ENCODE measurements at places on chromosomes 11 and 22. TPM values are rescaled to one million over a fixed set of nuclear protein-coding genes. Genes with fewer than 3 reads are reported as not detected.

GRCh38 chr11:59415111-59415510, 11.1 kb downstream of the OR5A2 start:
- H3K4me3 ChIP-seq: no peak overlapping the region
- H3K27me3 ChIP-seq: no peaks in the 10 kb centered on the region
- DNase-seq: no peak
- no peaks in the 10 kb centered on the region for H3K4me1 ChIP-seq

DNA sequence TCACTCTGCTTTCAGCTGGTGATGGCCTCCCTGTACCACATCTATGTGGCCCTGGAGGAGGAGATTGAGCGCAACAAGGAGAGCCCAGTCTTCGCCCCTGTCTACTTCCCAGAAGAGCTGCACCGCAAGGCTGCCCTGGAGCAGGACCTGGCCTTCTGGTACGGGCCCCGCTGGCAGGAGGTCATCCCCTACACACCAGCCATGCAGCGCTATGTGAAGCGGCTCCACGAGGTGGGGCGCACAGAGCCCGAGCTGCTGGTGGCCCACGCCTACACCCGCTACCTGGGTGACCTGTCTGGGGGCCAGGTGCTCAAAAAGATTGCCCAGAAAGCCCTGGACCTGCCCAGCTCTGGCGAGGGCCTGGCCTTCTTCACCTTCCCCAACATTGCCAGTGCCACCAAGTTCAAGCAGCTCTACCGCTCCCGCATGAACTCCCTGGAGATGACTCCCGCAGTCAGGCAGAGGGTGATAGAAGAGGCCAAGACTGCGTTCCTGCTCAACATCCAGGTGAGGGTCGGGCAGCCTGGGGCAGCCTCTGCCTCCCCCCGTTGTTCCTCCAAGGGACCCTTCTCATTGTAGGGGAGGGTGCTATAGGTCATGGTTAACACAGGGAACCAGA, 5.9 kb downstream of the HMOX1 start:
- no peak overlapping the region for H3K4me3 ChIP-seq
- 0 out of 2 replicates have a peak, but pooled peaks cover 4% of the 10 kb centered on the region for H3K36me3 ChIP-seq
- H3K4me1 ChIP-seq: no peaks in the 10 kb centered on the region

DNA sequence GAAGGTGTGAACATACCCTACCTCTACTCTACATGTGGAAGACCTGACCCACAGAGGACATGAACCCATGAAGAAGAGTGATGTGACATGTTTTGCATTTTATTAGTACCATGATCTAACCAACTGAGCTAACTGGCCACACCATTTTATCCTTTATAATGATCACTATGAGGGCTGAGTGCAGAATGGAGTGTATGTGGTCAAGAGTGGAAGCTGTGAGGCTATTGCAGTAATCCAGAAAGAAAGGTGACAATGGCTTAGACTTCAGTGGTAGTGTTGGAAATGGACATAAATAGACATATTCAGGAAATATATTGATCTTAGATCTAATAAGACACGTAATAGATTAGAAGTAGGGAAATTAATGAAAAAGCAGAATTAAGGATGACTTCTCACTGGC, 3.8 kb downstream of the SRSF8 start:
- no peaks in the 10 kb centered on the region for H3K4me1 ChIP-seq
- H3K27ac ChIP-seq: no peak overlapping the region
- H3K36me3 ChIP-seq: no peaks in the 10 kb centered on the region
- H3K4me3 ChIP-seq: no peak overlapping the region
- DNase-seq: no peak

LRRC56 gene
- total RNA-seq: 0.08 TPM

GRCh38 chr22:48981371-48982061, 846.2 kb downstream of the BRD1 start:
- no peak overlapping the region for H3K4me3 ChIP-seq
- no peaks in the 10 kb centered on the region for H3K36me3 ChIP-seq
- DNase-seq: no peak
- H3K4me1 ChIP-seq: no peaks in the 10 kb centered on the region
- H3K27me3 ChIP-seq: peaks cover 40% of the 10 kb centered on the region
- H3K27ac ChIP-seq: no peak overlapping the region

DNA sequence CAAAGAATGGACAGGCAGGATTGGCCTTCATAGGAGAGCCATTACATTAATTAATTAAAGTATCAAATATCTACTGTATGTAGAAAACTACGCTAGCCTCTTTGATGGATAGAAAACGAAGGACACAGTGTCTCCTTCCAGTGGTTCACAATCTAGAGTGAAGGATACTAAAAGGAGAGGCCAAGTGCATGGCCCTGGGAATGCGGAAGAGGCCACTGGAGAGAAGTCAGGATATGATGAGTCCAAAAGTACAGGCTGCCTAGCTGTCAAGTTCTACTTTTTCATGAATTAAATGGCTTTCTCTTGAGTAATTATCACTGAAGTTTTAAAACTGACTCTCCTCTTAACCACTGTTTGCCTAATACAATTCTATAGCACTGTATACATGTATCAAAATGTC, 41.9 kb downstream of the ATG16L2 start:
- no peak overlapping the region for H3K4me3 ChIP-seq
- no peaks in the 10 kb centered on the region for H3K27me3 ChIP-seq
- no peaks in the 10 kb centered on the region for H3K4me1 ChIP-seq
- no peaks in the 10 kb centered on the region for H3K36me3 ChIP-seq
- no peak overlapping the region for H3K27ac ChIP-seq

SHANK3 gene
- 0.12 TPM for total RNA-seq

OR5A1 gene
- total RNA-seq: not detected

DNA sequence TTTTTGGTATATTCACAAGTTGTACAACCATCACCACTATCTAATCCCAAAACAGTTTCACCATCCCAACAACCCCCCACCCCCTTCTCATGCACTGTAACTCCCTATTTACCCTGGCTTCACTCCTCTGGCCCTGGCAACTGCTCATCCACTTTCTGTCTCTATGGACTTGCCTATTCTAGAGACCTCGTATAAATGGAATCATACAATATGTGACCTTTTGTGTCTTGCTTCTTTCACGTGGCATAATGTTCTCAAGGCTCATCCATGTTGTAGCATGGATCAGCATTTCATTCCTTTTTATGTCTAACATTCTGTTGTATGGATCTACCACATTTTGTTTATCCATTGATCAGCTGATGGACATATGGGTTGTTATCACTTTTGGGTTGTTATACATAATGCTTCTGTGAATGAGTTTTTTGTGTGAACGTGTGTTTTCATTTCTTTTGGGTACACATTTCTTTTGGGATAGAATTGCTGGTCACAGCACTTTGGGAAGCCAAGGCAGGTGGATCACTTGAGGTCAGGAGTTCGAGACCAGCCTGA, 46.1 kb downstream of the GDPD5 start:
- no peak overlapping the region for H3K27ac ChIP-seq
- peaks cover 19% of the 10 kb centered on the region for H3K4me1 ChIP-seq
- no peak overlapping the region for H3K4me3 ChIP-seq
- no peaks in the 10 kb centered on the region for H3K36me3 ChIP-seq

CD59 gene
- total RNA-seq: 93.3 TPM

GRCh38 chr22:45136594-45136993, 27.1 kb upstream of the NUP50 start:
- no peak for DNase-seq
- no peaks in the 10 kb centered on the region for H3K27me3 ChIP-seq
- H3K36me3 ChIP-seq: no peaks in the 10 kb centered on the region

MMP13 gene
- not detected for total RNA-seq

DNA sequence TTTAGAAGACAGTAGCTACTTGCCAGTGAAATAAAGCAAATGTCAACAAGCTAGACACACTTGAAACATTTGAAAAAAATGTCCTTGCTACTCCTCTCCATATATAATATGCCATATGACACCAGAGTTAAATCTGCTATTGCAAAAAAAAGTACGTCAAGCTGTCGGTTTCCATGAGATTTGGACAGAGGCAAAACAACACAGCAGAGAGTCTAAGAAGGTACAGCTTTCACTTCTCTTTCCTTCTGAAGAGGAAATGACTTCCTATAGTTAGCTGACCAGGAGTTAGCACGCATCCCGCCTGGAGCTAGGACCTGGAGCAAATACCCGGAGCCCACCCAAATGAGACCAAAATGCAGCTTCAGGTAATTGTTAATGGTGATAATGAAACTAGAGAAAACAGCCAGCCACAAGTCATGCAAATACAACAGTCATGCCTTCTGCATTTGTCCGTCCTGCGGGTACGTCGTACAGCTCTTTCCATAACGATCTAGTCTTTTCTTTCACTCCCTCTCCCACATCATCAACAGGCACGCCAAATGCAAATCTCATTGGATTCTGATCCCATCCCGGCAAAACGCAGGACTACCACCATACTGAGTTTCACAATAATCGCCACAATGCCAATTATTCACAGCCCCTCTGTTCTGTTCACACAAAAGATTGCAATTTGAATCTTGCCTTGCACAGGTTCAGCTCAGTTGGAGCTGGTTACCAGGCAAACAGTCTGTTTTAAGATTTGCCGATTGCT, 395.0 kb upstream of the CCDC90B start:
- H3K27me3 ChIP-seq: no peaks in the 10 kb centered on the region
- no peak for DNase-seq
- H3K36me3 ChIP-seq: no peaks in the 10 kb centered on the region
- H3K27ac ChIP-seq: no peak overlapping the region
- H3K4me1 ChIP-seq: peaks cover 9% of the 10 kb centered on the region

- no peaks in the 10 kb centered on the region for H3K36me3 ChIP-seq
- H3K27ac ChIP-seq: no peak overlapping the region
- H3K4me3 ChIP-seq: no peak overlapping the region
- no peaks in the 10 kb centered on the region for H3K4me1 ChIP-seq
- DNase-seq: no peak
Measured at GRCh38 chr22:43529934-43530333, 118.1 kb downstream of the MPPED1 start.

DNA sequence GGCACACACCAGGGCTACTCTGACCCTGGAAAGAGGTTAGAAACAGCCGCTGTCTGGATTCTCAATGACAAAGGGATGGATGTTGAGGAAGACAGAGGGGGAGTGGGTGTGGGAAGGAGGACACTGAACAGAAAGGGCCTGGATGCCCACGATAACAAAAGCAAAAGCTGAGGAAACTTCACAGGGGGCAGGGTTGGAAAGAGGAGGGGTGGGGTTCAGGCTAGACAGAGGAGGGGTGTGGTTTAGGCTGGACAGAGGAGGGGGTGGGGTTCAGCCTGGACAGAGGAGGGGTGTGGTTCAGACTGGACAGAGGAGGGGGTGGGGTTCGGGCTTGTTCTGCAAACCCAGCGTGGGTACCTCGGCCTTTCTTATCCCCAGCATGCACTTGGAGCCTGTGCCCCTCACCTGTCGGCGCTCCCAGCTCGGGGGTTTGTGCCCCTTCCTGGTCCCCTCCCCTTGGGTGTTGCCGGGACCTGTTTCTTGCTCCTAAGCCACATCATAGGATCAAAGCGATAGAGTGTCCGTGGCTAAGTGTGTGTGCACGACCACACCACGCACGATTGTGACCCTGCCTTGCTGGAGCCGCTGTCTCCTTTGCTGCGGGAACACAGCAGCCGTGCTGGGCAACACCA, 75.6 kb downstream of the BRD1 start:
- H3K36me3 ChIP-seq: no peaks in the 10 kb centered on the region
- no peak for DNase-seq
- no peak overlapping the region for H3K4me3 ChIP-seq
- no peak overlapping the region for H3K27ac ChIP-seq
- 0 out of 2 replicates have a peak, but pooled peaks cover 11% of the 10 kb centered on the region for H3K27me3 ChIP-seq

MUC5AC gene
- not detected for total RNA-seq

GRCh38 chr11:117327567-117328374, at the start of gene CEP164:
Gene CEP164 (plus strand): TSS chr11:117327854. CDS start chr11:117338587, 10,733 bp downstream.
- no peaks in the 10 kb centered on the region for H3K27me3 ChIP-seq
- peak within 1 kb of the TSS; percentile 70 for H3K4me3 ChIP-seq

DNA sequence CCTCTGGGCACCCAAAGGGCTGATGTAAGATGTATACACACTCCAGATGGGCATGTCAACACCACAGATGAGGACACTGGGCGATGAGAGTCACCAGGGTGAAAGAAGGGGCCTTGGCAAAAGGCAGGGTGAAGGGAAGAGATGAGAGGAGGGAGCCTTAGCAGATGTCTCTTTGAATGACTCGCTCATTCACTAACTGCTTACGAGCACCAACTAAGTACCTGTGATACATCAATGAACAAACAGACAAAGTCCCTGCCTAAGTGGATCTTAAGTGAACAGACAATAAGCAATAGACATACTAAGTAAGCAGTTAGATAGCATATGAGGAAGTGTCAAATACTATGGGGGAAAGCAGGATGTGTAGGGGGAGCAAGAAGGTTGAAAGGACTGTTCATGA, 7.5 kb downstream of the ME3 start:
- no peaks in the 10 kb centered on the region for H3K36me3 ChIP-seq
- no peak overlapping the region for H3K27ac ChIP-seq
- no peaks in the 10 kb centered on the region for H3K4me1 ChIP-seq
- no peak for DNase-seq
- no peak overlapping the region for H3K4me3 ChIP-seq

SYCE3 gene
- total RNA-seq: not detected

DNA sequence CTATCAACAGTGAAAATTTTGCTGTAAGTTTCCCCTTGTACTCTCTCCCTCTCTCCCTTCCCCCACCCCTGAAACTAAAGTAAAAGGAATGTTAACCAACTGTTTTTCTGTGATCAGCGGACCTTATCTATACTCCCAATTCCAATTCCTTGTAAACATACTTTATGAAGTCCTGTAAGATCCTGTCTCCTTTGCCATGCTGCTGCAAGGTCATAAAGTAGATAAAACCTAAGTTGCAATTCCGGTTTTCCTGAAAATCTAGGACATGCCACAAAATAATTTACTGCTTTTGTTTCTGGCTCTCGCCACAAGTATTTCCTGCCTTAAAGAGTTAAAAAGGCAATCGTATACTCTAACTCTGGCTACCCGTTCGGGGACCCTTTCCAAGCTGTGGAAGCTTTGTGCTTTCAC, 1469.0 kb downstream of the LRRC4C start:
- no peaks in the 10 kb centered on the region for H3K4me1 ChIP-seq
- no peaks in the 10 kb centered on the region for H3K27me3 ChIP-seq

OR51V1 gene
- not detected for total RNA-seq

C22orf42 gene
- total RNA-seq: not detected

All from SJCRH30 (cell line).